NCI-H1092 (cell line): ENCODE measurements at places on chromosomes 5 and 9.

GRCh38 chr9:130240410-130241197 is 25.0 kb upstream of the HMCN2 start:
- DNase-seq, result peak; percentile 36

GRCh38 chr9:93340091-93340490 is 111.4 kb upstream of the FAM120A start:
- DNase-seq, result no peak

DNA sequence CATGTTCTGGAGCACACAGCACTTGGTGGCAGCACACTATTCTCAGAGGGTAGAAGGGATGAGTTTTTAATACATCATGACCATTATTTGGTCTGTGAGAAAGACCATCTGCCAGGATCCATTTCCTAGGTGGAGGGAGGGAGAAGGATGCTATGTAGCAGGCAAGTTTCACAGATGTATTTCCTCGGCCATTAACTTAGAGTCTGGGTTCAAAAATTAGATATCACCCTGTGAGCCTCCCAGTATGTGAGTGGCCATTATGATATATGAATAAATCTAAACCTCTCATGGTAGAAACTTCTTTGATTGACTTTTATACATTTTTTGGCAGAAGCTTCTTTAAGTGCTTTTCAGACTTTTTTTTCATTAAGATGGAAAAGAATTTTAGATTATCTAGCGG is 133.9 kb downstream of the SREK1 start:
- DNase-seq, result no peak

DNA sequence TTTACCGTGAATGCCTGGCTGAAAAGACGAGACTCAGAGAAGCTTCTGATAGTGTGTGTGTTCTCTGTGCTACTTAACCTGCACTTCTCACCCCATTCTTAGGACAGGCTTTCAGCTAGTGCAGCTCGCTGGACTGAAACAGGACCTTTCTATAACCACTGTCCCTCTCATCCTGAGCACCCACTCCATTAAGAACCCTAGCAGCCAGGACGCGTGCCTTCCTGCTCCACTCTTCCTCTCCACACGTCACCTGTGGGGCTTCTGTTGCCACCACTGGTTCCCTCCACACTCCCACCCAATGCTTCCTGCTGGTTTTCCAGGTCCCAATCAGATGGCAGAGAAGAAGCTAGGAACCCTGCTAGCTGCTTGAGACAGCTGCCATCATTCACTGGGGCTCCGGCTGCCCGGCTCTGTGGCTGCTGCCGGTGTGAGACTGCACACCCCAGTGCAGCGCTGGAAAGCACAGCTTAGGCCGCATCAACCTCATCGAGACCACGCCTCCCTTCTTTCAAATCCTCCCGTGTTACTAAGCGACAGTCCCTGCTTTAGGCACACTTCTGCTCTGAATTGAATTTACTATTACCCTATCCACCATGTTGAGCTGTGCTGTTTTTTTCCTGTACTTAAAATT is 44.0 kb downstream of the RNF130 start:
- no peak for DNase-seq

DNA sequence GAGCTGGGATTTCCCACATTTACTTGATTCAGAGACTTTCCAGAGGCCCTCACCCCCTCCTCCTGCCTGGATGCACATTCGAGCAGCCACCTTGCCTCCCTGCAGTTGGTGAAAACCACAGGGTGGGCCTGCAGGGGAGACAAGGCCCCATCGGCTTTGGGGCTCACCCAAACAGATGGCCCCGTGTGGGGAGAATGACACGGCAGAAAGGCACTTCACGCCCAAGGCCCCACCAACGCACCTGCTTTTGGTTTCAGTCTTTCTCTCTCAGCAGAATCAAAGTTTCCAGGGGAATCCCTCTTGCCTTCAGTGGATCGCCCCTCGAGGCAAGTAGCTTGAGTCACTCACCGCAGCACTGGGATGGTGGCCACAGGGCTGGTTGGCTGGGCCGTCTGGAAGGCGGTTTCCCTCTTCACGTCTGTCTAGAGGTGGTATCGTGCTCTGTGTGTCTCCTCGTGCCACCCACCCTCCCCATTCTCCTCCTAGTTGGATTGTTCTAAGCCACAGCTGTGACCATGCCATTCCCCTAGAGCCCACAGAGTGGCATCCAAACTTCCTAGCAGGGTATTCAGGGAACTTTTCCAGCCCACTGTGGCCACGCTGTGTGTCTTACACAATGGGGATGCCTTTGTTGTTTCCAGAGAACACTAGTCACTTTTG is 31.8 kb downstream of the SEC61B start:
- DNase-seq, result no peak

GRCh38 chr9:15856591-15856990 is 303.7 kb downstream of the CCDC171 start:
- no peak for DNase-seq
